ENCODE measurements at places on chromosomes 1 and 21.
A peak's percentile ranks its signal among the peaks of the same experiment; 100 is the strongest.

- no peak for DNase-seq
Measured at GRCh38 chr1:66359269-66359668, 174.7 kb upstream of the SGIP1 start.

- no peak for DNase-seq
Measured at GRCh38 chr1:212977781-212978645, 27.7 kb downstream of the VASH2 start.

DNA sequence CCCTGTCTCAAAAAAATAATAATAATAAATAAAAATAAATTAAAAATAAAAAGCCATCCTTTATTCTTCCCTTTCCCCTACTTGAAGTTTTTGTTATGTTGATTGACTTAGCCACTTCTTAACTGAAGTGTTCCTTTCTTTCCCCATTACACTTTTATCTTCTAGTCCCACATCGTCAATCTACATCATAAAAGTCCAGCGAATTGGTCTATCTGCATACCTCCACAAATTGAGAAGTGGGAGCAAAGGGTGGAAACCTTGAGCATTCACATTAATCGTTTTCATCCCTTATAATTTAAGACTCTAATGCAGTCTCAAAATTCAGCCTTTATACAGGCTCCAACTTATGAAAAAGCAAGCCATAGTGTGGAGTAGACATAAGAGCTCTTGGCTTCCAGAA is 6.5 kb upstream of the ZYG11A start:
- peak; percentile 28 for DNase-seq

- peak; percentile 91 for DNase-seq
Measured at GRCh38 chr1:6486433-6487011, 4.9 kb downstream of the PLEKHG5 start.

DNA sequence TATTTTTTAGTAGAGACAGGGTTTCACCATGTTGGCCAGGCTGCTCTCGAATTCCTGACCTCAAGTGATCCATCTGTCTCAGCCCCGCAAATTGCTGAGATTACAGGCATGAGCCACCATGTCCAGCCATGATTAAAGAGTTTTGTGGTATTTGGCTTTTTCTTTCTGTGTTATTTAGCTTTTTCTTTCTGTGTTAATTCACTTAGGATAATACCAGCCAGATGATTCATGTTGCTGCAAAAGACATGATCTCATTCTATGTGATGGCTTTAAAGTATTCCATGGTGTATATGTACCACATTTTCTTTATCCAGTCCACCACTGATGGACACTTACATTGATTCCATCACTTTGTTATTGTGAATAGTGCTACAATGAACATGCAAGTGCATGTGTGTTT is 1135.2 kb downstream of the AMY1C start:
- no peak for DNase-seq

GRCh38 chr1:45512641-45513054 is 9.0 kb downstream of the PRDX1 start:
- peak; percentile 77 for DNase-seq

- no peak for DNase-seq
Measured at GRCh38 chr1:230031131-230031530, 35.9 kb upstream of the GALNT2 start.

GRCh38 chr1:209160230-209160629 is 423.3 kb upstream of the CAMK1G start:
- no peak for DNase-seq
